ENCODE measurements at places on chromosomes 12 and 14.

GRCh38 chr14:44940211-44940610, 21.5 kb downstream of the KLHL28 start:
- no peak for DNase-seq

GRCh38 chr14:58833634-58834378, 196.0 kb downstream of the DACT1 start:
- DNase-seq, result no peak

GRCh38 chr12:55659486-55660385, 23.0 kb downstream of the OR10P1 start:
- no peak for DNase-seq

DNA sequence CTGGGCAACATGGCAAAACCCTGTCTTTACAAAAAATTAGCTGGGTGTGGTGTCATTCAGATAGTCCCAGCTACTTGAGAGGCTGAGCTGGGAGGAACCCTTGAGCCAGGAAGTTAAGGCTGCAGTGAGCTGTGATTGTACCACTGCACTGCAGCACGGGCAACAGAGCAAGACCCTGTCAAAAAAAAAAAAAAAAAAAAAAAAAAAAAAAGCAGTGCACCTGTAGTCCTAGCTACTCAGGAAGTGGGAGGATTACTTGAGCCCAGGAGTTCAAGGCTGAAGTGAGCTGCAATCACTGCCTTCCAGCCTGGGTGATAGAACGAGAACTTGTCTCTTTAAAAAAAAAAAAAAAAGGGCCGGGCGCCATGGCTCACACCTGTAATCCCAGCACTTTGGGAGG, 5.6 kb downstream of the REM2 start:
- DNase-seq, result peak; percentile 35
